ENCODE measurements at places on chromosomes 2 and 18.
A peak's percentile ranks its signal among the peaks of the same experiment; 100 is the strongest.

DNA sequence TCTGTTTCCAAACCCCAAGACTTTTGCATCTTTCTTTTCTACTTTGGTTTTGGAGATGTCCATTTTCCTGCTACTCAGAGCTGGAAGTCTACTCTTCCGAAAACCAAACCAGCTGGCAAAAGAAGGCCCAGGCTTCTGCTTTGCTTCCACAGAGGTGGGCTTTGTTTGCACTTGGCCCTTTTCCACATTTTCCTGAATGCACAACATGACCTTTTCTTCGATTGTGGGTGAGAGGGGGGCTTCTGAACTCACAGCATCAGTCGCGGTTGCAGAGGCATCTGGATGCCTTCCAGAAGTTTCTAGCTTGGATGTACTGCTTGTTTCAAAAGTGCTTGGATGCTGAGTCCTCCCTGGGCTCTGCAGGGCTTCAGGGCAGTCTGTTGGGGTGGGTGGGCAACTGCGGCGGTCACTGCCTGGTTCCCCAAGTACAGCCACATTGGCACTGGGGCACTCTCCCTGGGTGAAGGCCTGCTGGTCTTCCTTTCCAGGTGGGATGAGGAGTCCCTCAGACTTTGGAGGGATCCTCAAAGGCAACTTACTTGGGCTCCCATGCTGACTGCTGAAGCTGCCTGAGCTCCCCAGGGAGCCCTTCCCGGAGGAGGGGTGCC, 112.3 kb upstream of the LYPD1 start:
- no peak for DNase-seq

DNA sequence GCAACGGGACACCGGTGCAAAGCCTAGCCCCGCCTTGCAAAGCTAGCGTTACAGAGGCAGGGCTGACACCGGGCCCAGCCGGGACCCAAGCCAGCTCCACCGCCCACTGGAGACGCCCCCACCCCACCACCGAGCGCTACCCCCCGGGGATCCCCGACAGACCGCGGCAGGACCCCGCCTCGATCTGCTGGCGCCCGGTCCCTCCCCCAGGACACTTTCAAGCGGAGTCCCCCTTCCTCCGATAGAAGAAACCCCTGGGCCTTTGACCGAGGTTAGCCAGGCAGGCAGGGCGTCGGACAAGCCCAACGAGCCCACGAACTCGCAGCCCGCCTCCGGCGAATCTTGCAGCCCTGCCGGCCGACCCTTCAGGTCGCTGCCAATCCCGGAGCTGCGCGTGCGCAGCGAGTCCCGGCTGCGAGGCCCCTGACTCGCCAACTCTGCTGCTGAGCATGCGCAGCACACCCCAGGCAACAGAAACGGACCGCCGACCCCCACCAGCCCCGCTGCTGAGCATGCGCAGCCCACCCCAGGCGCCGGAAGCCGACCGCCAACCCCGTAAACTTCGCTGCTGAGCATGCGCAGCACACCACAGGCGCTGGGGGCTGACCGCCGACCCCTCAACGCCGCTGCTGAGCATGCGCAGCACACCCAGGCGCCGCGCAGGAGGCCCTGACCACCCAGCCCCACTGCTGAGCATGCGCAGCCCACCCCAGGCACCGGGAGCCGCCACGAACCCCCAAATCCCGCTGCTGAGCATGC, 656 bp downstream of the ADI1 start:
- DNase-seq, result peak; percentile 96

DNA sequence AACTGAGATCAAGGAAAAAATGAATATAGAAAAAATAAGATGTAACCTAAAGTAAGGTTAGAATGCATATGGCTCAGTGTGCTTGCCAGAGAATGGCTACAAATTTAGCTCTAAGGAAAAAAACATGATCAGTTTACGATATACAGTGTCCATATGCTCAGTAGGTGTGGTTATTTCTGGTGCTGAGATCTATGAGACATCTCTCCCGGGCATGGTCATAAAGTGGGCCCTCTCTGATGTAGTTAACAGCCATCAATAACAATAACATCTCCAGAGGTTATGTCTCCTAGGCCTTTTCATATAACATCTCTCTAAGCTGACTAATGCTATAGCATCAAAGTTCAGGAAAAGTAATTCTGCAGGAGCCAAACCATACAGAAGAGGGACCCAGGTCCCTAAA, 56.3 kb upstream of the UBE2E3 start:
- no peak for DNase-seq

DNA sequence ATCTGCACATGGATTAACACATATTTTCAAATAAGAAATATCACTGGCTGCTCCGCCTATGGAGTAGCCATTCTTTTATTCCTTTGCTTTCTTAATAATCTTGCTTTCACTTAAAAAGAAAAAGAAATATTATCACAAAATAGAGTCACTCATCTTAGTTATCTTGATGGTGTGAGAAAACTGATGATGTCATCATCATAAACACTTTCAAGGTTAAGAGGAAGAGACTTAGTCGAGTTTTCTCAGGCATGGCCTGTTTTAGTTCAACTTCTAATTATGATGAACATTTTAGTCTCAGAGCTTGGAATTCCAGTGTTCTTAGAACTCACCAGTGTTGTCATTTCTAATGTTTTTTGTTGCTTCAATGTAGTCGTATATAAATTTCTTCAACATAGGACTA, 506.1 kb downstream of the PTPRM start:
- no peak for DNase-seq

- DNase-seq, result no peak
Observed at GRCh38 chr18:73249030-73249429, 381.2 kb upstream of the NETO1 start.

DNA sequence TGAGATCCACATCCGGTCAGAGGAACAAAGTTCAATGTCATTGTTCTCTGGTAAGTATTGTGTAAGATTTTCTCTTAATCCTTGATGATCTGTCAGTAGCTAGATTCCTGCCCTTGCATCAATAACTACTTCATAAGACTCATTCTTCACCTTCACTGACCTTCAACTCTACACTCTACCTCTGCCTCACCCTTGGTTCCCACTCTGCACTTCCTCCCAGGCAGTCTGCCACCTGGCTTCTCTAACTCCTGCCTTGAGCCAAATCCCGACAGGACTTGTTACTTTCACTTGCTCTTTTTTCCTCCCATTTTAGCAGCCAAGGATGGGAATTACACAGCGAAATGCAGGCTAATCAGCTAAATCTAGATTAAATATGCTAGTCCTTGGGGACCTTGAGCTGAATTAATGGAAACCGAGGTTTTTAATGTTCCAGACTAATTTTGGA, 190.7 kb downstream of the DLGAP1 start:
- DNase-seq, result no peak

DNA sequence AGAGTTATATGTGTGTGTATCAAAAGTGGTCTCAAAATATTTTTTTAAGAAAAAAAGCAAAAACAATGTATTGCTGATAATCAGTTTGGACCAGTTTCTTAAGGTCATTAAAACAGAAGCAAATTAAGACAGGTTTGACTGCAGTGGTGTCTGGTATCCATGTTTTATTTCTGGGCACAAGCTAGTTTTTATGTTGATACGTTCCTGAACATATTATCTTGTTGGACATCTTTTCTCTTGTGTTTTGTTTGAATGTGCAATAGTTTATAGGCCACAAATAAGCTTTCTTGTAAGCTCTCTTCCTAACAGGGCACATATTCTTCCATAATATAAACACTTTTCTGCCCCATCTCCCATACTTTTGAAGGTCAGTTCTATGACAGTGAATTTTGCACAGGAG, 74.6 kb upstream of the FAM117B start:
- no peak for DNase-seq

DNA sequence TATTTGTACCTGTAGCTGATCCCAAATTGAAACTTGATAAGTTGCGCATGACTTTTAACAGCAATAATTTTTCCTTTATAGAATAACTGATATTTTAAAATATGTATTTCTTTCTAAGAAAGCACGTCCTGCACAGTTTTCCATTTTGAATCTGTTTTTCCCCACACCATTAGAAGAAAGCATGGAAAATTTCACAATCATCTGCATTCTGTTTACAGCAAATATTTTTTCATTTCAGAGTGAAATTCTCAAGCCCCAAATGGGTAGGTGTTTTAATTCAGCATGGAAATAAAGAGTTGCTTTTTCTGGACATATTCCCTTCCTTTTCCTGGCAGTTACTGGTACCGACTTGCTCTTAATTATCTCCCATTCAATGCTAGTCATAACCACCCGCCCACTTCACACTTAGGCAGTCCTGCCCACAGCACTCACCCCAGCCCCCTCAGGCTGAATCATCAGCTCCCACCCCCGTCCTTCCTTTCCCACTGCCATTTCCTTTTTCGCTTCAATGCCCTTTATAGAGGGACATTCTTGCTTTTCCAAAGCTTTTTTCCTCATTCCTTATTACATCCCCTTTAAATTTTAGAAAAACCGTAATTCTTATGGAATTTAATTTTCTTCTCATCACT, 89.2 kb upstream of the GLS start:
- no peak for DNase-seq

- no peak for DNase-seq
Observed at GRCh38 chr2:67032076-67032475, 365.1 kb upstream of the ETAA1 start.

GRCh38 chr18:35407871-35408481, 30.8 kb upstream of the ZNF396 start:
- peak; percentile 31 for DNase-seq

GRCh38 chr2:46813680-46814079, 101.9 kb downstream of the MCFD2 start:
- no peak for DNase-seq

GRCh38 chr18:2805970-2806943, 40.5 kb upstream of the EMILIN2 start:
- DNase-seq, result no peak

GRCh38 chr18:1983746-1984515, 587.4 kb downstream of the METTL4 start:
- no peak for DNase-seq

DNA sequence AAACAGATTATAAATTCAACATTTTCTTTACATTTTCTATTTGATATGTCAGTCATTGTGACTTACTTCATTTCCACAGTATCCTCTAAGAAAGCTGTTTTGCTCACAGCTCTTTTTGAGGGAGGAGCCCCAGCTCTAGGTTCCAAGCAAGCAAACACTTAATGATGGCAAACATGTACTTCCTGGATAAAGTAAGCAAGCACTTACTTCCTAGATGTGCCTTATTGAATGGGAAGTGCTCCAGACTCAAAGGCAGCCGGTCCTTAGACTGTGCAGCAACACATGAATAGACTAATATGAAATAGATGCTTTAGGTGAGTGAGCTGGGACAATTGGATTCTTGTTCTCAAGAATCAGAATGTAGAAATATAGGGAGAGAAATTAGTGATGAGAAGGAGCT, 2149.8 kb upstream of the PIK3C3 start:
- DNase-seq, result no peak

- DNase-seq, result no peak
Observed at GRCh38 chr2:70992945-70993853, 1.5 kb downstream of the TEX261 start.

DNA sequence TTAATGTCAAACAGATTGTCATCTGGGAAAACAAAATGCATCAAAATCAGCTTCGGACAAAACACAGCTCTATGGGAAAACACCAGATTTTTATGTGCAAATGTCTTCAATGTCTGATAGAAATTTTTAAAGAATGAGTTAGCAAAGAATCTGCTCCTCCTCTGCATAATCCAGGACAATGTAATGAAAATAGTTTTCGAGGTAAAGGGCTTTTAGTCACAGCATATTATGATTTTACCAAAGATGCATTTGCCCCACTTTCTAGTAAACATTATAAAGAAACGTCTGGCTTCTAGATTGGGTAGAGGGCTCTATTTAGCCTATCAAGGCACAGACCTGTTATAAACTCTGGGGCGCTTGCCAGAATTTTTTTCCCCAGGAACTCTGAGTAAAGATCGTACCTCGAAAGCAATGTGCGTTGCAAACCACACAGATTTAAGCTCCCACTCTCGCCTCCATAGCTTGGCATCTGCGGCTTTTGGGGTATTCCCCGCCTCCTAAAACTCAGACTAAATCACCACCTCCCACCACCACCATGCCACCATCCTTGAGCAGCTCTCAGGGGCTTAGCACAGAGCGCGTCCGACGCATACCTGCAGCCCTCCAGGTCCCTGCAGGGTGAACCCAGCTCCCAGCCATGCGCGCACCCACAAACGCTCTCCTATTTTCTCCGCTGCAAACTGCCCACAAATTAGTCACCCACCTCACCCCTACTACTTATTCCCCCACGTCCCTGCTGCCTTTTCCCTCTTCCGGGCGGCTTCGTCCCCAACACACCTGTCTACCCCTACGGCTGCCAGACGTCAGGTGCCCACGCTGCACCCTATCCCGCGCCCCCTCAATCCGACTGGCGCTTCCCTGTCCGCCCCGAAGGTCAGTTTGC, 829 bp downstream of the ACVR1C start:
- no peak for DNase-seq

DNA sequence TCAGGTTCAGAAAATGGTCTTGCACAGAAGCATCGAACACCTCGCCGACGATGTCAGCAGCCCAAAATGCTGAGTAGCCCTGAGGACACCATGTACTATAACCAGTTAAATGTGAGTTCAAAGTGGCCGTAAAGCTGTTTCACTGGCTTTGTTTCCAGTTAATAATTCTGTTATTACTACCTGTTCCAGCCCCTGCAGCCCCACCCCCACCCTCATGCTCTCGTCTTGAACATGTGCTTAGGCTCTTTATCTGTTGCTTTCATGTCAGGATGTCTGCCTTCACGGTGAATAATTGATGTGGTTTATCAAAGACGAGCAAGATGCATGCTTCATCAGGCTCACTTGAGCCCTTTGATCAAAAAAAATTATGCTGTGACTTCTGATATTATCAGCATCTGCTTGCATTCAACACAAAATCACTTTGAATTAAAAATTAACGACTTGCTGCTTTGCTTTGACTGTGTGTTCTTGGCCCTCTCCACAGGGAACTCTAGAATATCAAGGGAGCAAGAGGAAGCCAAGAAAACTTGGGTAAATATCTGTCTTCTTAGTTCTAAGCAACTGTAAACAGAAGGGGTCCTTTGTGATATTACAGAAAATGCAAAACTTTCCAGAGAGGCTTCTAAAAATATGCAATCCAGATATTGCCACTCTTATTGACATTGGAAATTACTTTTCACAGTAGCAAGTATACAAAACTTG, 63.4 kb upstream of the SP5 start:
- DNase-seq, result no peak

GRCh38 chr2:233129351-233129978, 69.3 kb downstream of the INPP5D start:
- DNase-seq, result no peak

- no peak for DNase-seq
Observed at GRCh38 chr2:12728221-12728777, 11.6 kb downstream of the TRIB2 start.

- no peak for DNase-seq
Observed at GRCh38 chr2:222698276-222698675, 26.8 kb downstream of the MOGAT1 start.

GRCh38 chr2:212777020-212777491, 238.5 kb upstream of the ERBB4 start:
- DNase-seq, result no peak

DNA sequence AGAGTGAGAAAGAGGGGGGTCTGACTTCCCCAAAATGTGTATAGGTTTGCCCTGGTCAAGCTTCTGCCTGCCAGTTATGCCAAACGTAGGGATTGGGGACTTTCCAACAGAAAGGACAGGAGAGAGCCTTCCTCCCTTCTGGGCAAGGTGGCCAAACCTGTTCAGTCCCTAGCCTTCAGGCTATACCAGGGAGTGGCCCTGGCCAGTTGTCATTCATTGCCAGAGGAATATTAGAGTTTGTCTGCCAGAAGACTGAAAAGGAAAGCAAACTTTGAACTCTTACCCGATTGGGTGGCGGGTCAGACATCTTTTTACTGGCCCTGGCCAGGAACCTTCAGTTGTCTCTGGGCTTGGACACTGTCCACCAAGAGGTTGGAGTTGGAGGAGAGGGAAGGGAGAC, 22.1 kb downstream of the RAB3GAP1 start:
- DNase-seq, result no peak

GRCh38 chr2:33890686-33891085, 291.6 kb upstream of the FAM98A start:
- no peak for DNase-seq
